Stimulated activated CD4-positive, alpha-beta T cell treated with anti-CD3 and anti-CD28 coated beads, Interleukin-12 subunit alpha, Interleukin-12 subunit beta, amount 100 ng/mL, for 48 hours (primary cell): ENCODE measurements at places on chromosomes 12 and 14.

- DNase-seq, result no peak
These were observed 75.0 kb upstream of the SLC24A4 start for GRCh38 chr14:92247947-92248346.

DNA sequence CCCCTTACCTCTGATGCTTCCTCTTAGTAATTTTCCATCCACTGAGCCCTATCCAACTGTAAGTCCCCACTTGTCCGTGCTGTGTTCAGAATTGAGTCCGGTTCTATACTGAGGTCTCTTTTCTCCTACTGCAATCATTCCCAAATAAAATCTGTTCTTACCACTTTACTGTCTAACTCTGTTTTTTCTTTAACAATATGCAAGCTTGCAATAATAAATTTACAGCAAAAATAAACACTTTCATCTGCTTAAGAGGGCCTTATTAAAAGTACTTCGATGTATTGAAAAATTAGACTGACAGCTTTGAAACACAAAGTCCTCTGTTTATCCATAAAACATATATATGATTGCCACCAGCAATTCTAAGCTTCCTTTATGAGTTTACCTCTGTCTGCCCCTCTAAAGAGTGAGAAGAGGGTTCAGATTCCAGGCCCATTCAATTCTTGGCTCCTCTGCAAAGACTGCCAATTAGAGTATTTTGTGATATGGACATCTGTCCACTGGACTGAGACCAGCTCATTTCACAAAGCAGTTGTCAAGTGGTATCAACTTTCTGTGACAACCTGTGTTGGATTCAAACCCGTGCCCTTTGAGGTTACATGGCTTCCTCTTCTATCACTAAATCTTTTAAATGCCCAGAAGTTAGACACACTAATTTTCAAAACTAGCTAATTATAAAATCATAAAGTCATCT is 39.9 kb upstream of the G2E3 start:
- DNase-seq, result no peak

DNA sequence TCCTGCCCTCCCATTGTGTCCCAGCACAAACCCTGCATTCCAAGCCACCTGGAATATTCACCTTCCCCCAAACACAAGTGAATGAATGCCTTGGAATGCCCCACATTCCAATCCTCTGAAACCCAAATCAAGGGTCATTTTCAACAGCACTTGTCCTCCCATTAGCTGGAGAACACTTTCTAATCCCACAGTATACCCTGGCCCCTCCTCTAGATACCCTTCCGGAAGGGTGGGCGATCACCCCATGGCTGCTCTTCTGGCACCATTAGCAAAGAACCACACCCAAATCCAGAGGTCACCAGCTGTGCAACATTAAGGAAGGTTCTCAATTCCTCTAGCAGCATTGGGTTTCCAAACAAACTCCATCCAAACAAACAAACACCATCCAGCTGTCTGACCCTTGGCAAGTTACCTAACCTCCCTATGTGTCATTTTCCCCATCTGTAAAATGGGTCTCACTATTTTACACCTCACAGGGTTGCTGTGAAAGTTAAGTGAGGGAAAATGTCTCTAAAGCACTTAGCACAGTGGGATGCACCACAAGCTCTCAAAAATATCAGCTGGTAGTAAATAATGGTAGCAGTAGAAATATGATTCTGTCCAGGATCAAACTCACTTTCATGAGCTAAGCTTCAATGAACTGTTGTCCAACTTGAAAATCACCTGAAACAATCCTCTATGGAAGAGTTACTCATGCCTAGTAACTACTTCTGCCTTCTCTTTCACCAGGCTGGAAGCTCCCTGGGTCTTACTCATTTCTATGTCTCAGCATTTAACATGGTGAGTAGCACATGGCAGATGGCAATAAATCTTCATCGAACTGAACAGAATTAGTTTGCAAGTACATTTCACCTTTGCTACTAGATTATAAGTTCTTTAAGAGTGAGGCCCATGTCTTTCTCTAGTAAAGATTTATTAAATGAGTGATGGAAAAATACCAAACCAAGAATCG is 5.3 kb downstream of the NUAK1 start:
- DNase-seq, result no peak

DNA sequence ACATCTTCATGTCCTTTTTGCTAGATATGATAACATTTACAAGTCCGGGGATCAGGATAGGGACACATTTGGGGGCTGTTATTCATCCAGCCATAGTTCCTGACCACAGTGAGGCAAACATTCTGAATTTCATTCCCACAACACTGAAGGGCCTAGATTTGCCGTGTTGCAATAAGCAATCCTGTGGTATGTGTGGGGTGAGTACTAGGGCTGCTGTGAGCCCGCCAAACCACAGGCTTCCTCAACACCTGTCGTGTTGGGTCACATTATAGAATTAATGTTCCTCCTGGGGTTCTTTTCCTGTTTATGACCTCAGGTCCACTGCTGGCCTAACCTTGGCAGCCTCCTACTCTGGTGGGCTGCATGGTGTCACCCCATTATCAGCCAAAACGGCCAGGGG is 119.2 kb downstream of the TBC1D30 start:
- DNase-seq, result no peak

DNA sequence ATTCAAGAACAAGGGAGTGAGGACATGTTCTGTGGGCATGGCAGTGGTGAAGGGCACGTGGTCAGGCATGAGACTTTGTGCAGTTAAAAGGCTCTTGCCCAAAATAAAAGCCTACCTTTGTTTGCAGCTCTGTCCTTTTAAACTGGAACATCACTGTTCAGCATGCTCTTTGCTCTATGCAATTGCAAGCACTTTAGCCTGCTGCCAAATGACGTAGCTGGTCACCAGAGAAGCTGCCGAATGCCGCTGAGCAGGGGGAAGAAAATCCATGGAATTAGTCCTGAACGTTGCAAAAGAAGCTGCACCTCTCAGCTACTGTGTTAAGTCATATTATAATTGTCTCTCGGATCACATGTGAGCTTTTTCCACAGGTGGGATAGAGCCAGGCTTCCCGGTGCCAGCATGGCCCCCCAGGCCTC is 176.3 kb upstream of the DIO2 start:
- no peak for DNase-seq

GRCh38 chr12:54667945-54668344 is 19.8 kb upstream of the DCD start:
- DNase-seq, result no peak

- DNase-seq, result no peak
These were observed 6.0 kb downstream of the OR10P1 start for GRCh38 chr12:55642669-55643068.

- DNase-seq, result no peak
These were observed 149.4 kb downstream of the BCL11B start for GRCh38 chr14:99122521-99123125.

GRCh38 chr12:27515671-27516070 is 8.3 kb upstream of the PPFIBP1 start:
- no peak for DNase-seq

DNA sequence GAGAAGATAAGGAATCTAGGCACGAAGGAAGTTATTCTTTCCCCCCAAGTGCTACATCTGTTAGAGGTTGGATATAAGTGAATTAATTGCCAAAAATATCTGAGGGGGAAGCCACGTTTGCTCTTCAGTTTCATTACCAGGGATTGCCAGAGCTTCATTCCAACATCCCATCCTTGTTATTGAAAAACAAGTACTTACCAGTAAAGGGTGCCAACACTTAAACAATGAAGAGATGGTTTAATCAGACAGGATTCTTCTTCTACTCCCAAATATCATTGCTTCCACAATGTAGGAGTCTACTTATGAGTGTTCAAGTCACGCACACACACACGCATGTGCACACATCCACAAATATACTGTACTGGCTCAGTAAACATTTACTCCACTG is 312.4 kb downstream of the RPAP3 start:
- DNase-seq, result no peak

DNA sequence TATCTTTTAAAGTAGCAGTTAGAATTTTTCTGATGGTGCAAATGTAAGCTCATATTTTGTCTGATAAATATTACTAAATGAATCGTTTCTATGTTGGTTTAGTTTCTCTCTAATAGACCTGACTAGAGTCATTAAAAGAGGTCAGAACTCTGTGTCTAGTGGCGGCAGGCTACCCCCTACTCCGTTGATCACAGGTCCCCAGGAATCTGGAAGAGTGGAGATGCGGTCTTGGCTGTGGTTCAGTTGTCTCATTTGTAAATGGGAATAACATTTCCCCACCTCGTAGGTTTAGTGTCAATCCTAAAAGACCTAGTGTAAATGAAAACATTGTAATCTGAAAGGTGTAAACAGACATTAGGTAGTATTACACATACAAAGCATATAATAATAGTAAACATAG is 4.7 kb upstream of the FOXJ2 start:
- no peak for DNase-seq

- DNase-seq, result no peak
These were observed 115.0 kb upstream of the SRRM4 start for GRCh38 chr12:118866346-118866745.

DNA sequence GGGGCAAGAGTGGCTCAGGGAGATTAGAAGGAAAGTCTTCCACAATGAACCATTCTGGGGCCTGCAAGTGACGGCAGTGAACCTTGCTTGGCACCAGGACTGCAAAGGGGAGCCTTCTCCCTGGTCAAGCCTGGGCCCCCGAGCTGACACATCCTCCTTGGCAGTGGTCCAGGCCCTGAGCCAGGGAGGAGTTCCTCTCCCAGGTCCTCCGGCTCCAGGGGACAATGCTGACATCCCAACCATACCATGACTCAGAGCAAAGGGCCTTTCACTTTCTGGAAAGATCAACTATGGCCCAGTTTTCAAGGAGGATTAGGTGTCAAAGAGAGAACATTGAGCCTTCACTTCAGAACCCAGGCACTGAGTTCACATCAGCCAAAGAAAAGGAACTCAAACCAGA is 756.5 kb upstream of the TBX3 start:
- no peak for DNase-seq

DNA sequence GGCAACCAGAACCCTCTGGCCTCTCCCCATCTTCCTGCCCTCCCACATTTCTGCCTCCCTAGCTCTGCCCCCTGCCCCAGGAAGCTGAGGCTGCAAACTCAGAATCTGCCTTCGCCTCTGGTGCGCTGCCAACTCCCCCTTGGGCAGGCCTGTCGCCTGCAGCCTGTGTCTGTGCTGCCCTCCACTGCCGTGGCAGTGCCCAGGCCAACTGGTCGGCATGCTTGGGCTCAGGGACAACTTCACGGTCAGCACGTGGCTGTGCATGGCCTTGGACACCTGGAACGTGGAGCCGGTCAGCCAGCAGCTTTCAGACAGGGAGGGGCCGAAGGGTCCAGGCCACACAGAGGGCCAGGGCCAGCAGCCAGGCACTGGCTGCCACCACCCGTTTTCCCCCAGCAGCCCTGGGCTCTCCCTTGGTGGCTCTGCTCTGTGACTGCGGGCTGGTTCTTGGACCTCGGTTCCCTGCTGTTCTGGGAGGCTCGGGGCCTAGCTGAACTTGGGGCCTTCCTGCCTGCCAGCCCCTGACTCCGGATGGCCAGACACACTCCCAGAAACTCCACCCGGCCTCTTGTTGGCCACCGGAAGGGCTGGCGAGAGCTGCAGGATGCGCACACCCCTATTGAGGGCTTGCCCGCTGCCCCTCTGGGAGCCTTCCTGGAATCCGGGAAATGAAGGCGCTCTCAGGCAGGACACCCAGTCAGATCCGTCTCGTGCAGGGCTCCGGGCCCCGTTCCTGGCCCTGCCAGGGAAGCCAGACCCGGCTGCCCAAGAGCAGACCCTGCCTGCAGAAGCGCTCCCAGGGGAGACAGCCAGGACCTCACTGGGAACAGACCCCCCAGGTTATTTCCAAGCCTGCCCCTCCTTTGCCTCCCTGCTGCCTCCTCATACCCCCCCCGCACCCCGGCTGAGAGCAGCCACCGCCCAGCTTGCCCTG is 34.2 kb upstream of the PPP1R13B start:
- no peak for DNase-seq

- no peak for DNase-seq
These were observed 171.9 kb upstream of the KITLG start for GRCh38 chr12:88752183-88752582.

- no peak for DNase-seq
These were observed 2.2 kb downstream of the NELL2 start for GRCh38 chr12:44873898-44874297.

DNA sequence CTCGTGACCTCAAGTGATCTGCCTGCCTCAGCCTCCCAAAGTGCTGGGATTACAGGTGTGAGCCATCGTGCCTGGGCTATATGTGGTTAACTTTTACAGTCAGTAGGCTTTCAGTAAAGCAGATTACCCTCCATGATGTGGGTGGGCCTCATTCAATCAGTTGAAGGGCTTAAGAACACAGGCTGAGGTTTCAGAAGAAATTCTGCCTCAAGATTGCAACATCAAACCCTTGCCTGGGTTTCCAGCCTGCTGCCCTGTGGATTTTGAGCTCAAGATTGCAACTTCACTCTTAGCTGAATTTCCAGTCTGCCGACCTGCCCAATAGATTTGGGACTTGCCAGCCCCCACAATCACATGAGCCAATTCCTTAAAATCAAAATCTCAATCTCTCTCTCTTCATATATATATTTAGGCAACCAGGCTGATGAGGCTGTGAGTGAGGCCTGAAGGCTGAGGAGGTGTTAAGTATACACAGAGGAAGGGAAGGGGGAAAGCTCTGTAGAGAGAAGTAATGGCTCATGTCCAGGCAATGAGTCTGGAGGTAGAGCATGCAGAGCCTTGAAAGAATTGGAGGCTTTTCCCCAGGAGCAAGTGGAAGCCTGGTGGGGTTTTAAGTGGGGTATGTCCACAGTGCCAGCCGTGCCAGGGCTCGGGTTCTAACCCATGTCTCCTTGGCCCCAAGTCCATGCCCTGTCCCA is 33.3 kb upstream of the ACTN1 start:
- DNase-seq, result no peak

DNA sequence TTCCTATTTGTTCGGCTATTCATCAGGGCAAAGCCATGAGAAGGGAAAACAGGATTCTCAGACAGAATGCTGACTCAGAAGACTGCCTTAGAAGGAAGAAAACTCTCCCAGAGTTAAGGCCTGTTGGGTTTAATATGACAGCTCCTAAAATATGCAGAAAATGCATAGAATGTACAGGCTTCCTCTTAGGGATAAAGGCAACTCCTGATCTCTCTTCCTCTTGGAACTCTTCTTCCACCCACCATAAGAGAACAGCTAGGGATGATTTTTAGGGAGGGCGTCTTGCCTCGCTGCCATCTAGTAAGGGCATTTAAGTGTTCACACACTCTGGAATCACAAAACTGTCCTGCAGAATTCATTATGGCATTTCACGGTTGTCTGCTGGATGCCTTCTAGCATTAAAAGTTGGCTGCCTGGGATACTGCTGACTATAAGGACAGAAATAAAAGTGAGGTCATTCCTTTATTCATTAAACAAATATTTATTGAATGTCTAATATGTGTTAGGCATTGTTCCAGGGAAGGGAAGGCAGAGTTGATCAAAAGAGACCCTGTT is 73.7 kb downstream of the DCAF5 start:
- DNase-seq, result no peak

GRCh38 chr12:114209861-114210260 is 196.1 kb downstream of the TBX5 start:
- no peak for DNase-seq

DNA sequence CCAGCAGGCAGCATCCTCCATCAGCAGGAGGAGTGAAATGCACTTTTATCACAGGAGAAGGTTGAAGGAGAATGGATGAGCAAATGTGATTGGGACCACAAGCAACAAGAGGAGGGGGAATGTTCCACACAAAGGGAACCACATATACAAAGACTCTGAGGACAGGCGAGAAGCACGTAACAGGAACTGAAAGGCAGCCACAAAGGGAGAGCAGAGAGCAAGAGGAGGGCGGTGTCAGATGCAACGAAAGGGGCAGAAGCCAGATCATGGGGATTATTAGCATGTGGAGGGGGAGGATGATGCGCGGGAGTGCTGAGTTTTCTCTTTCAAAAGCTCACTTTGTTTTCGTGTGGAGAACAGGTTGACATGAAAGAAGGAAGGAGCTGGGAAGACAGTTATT is 241.1 kb downstream of the SPTSSA start:
- DNase-seq, result no peak

- no peak for DNase-seq
These were observed 12.3 kb upstream of the PARP11 start for GRCh38 chr12:3885277-3886094.
